ENCODE measurements at places on chromosomes 5 and 9. TPM values are rescaled to one million over a fixed set of nuclear protein-coding genes. Genes with fewer than 3 reads are reported as not detected.
A peak's percentile ranks its signal among the peaks of the same experiment; 100 is the strongest.

C5orf58 gene
- total RNA-seq, result 3.0 TPM

DNAJC25 gene
- total RNA-seq, result 6.8 TPM

BAAT gene
- total RNA-seq, result 0.17 TPM

C9orf43 gene
- 0.28 TPM for total RNA-seq

AGXT2 gene
- total RNA-seq, result not detected

PTPRD gene
- 69.6 TPM for total RNA-seq

SLC46A2 gene
- total RNA-seq, result 0.07 TPM

PPP3R2 gene
- not detected for total RNA-seq

SLC36A2 gene
- not detected for total RNA-seq

DNA sequence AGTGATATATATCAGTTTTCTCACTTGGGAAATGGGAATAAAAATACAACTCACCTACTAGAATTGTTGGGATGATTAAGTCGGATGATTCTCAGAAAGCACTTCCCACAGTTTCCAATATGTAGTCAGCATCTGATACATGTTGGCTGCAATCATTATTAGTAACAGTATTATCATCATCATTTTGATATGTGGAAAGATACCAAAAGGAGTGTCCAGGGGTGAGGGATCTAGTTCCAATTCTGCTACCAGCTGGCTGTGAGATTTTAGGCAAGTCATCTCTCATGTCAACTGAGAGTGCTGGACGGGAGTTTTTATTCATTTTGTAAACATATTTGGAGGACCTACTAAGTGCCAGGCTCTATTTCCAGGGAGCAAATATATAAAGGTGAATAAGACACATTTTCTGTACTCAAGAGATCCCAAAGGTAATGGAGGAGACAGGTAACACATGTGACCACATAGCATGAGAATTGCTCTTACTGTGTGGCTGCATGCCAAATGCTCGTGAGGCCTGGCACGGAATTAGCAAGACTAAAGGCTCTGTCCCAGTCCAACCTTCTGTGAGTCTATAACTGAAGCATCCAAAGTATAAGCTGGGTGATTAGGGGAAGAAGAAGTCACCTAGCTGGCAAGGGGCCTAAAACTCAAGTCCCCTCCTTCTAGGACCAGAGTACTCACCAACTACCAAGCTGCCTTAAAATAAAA is 83.0 kb downstream of the GRIA1 start:
- DNase-seq, result no peak
- H3K27ac ChIP-seq, result no peak overlapping the region
- H3K36me3 ChIP-seq, result no peaks in the 10 kb centered on the region
- H3K4me3 ChIP-seq, result no peak overlapping the region

GRCh38 chr9:110336363-110336762 is 1.3 kb downstream of the TXNDC8 start:
- H3K4me3 ChIP-seq, result no peak overlapping the region
- no peaks in the 10 kb centered on the region for H3K4me1 ChIP-seq
- no peak overlapping the region for H3K27ac ChIP-seq
- H3K36me3 ChIP-seq, result no peaks in the 10 kb centered on the region

DNA sequence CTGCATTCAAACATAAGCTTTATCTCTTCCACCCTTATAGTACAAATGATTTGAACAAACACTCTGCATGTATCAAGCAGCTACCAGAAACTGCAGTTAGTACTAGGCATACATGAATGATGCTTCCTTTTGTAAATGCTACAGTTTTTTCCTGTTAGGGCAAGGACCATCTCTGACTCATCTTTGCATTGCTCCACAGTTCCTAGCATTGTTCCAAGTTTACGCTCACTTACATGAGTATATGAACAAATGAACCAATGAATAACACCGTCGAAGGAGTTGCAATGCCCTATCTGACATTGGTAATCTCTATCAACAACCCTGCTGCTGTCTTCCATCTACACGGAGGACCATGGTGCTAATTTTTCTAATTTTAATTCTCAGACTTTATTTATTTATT is 2.1 kb upstream of the ALDH7A1 start:
- H3K27ac ChIP-seq, result no peak overlapping the region
- no peaks in the 10 kb centered on the region for H3K27me3 ChIP-seq
- DNase-seq, result no peak
- H3K4me1 ChIP-seq, result peaks cover 45% of the 10 kb centered on the region
- no peak overlapping the region for H3K4me3 ChIP-seq

DNA sequence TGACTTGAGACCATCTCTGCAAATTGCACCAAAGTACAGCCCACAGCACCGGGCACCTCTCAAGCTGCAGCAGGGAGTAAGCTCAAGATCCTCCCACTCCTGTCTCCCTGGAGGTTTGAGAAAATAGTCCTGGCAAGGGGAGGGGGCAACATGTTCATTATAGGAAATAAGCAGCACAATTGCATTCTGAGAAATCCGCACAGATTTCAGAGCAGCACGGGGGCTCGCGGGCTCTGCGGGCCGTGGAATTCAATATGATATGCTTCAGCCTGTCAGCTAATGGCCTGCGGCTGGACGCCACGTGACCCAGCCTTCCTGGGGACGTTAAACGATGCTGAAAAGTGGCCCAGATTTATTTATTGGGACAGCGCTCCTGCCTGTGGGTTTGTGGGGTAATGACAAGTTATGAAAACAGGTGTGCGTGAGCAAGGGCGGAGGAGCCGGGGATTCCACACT is 156.4 kb downstream of the DAB2IP start:
- peaks cover 11% of the 10 kb centered on the region for H3K36me3 ChIP-seq
- peaks cover 3% of the 10 kb centered on the region for H3K27me3 ChIP-seq
- no peak overlapping the region for H3K27ac ChIP-seq
- H3K4me3 ChIP-seq, result no peak overlapping the region
- H3K4me1 ChIP-seq, result peaks cover 10% of the 10 kb centered on the region
- DNase-seq, result no peak

GRCh38 chr5:155912291-155912690 is 414.7 kb upstream of the SGCD start:
- H3K27ac ChIP-seq, result no peak overlapping the region
- no peaks in the 10 kb centered on the region for H3K36me3 ChIP-seq
- DNase-seq, result no peak

GRCh38 chr9:304519-305185 is 90.0 kb downstream of the DOCK8 start:
- H3K36me3 ChIP-seq, result no peaks in the 10 kb centered on the region
- DNase-seq, result peak; percentile 13
- no peaks in the 10 kb centered on the region for H3K27me3 ChIP-seq

- H3K36me3 ChIP-seq, result peaks cover 2% of the 10 kb centered on the region
- H3K27ac ChIP-seq, result no peak overlapping the region
- DNase-seq, result no peak
- no peak overlapping the region for H3K4me3 ChIP-seq
- H3K27me3 ChIP-seq, result no peaks in the 10 kb centered on the region
Observed at GRCh38 chr5:131758520-131758900, 38.3 kb downstream of the FNIP1 start.

DNA sequence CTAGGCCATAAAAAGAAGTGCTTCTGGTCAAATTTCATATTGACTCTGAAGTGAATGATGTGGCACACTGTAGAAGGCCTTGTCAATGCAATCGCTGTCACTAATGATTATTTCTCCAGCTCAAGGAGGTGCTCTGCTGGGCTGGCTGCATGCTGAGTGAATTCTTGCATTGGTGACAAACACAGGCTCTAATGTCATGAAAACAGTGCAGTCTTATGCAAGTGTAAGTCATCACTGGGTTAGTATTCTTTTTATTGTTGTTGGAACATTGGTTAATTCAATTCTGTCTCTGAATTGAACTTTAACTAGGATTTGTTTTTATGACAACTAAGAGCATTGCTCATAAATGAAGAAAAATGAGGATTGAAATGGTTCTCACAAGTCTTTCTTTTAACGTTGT is 57.3 kb upstream of the CD180 start:
- H3K27me3 ChIP-seq, result no peaks in the 10 kb centered on the region
- H3K36me3 ChIP-seq, result no peaks in the 10 kb centered on the region
- DNase-seq, result no peak
- no peak overlapping the region for H3K4me3 ChIP-seq
- H3K27ac ChIP-seq, result no peak overlapping the region
- 0 out of 2 replicates have a peak, but pooled peaks cover 2% of the 10 kb centered on the region for H3K4me1 ChIP-seq

DNA sequence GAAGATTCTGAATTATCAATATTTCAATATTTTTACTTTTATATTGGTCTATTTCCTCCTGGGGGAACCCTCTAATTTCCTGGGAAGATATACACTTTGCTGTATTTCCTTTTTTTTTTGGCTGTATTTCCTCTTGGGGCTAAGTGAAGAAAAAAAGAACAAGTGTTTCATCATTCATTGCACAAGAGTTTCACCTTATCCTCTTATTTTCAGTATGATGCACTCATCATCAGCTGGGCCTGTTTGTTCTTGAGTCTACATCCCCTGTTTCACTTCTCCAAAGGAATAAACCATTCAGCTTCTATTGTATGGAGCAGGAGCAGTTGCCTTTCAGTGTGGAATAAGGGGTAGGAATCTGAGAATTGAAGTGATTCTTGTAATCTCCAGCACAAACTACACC is 210.8 kb downstream of the FAM170A start:
- no peak for DNase-seq
- H3K27me3 ChIP-seq, result no peaks in the 10 kb centered on the region
- no peaks in the 10 kb centered on the region for H3K36me3 ChIP-seq
- no peak overlapping the region for H3K27ac ChIP-seq
- H3K4me3 ChIP-seq, result no peak overlapping the region

- no peak overlapping the region for H3K27ac ChIP-seq
- H3K36me3 ChIP-seq, result no peaks in the 10 kb centered on the region
- H3K4me3 ChIP-seq, result no peak overlapping the region
- no peak for DNase-seq
- peaks cover 100% of the 10 kb centered on the region for H3K27me3 ChIP-seq
Observed at GRCh38 chr5:127930311-127930710, 153.3 kb upstream of the SLC12A2 start.

- no peak for DNase-seq
- peaks cover 31% of the 10 kb centered on the region for H3K36me3 ChIP-seq
- H3K4me3 ChIP-seq, result no peak overlapping the region
- no peak overlapping the region for H3K27ac ChIP-seq
- no peaks in the 10 kb centered on the region for H3K4me1 ChIP-seq
Observed at GRCh38 chr9:87710443-87710842, 15.5 kb upstream of the CTSL start.

DNA sequence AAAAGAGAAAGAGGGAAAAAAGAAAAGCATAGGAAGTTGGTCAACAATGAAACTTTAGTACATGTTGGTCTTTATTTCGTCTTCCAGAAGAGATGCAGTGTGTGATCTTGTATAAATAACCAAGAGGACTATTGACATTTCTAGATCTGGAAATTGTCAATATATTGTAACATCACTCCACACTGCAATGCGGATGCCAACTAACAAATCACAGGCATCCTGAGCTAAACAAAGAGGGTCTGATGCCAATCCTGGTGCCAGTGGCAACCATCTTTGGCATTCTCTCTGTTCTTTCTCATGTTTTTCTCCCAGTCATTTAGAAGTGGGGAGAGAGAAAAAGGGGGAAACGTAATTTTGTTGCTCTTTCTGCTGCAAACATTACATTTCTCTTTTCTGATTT is 9.7 kb downstream of the NFIB start:
- H3K27ac ChIP-seq, result no peak overlapping the region
- no peaks in the 10 kb centered on the region for H3K27me3 ChIP-seq
- DNase-seq, result no peak
- peaks cover 12% of the 10 kb centered on the region for H3K36me3 ChIP-seq
- no peak overlapping the region for H3K4me3 ChIP-seq

GRCh38 chr5:30765227-30765626 is 428.3 kb upstream of the CDH6 start:
- H3K4me3 ChIP-seq, result no peak overlapping the region
- DNase-seq, result no peak
- peaks cover 6% of the 10 kb centered on the region for H3K4me1 ChIP-seq
- H3K36me3 ChIP-seq, result no peaks in the 10 kb centered on the region
- no peaks in the 10 kb centered on the region for H3K27me3 ChIP-seq
- H3K27ac ChIP-seq, result no peak overlapping the region

DNA sequence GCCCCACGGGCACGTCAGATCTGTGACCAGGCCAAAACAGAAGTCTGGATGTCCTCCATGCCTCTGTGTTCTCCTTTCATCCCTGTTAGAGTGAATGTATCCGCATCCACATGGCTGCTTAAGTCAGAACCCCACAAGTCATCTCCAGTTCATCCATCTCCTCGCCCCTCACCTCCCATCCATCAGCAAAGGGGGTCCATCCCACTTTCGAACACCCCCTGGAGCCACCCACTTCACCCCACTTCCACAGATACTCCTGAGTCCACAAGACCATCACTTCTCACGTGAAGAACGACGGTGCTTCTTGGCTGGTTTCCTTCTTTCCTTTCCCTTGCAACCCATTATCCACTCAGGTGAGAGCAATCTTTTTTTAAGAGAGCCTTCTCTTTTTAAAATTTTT is 3.5 kb upstream of the SPOCK1 start:
- DNase-seq, result no peak
- H3K4me1 ChIP-seq, result 0 out of 2 replicates have a peak, but pooled peaks cover 2% of the 10 kb centered on the region
- H3K36me3 ChIP-seq, result no peaks in the 10 kb centered on the region
- no peak overlapping the region for H3K4me3 ChIP-seq

DNA sequence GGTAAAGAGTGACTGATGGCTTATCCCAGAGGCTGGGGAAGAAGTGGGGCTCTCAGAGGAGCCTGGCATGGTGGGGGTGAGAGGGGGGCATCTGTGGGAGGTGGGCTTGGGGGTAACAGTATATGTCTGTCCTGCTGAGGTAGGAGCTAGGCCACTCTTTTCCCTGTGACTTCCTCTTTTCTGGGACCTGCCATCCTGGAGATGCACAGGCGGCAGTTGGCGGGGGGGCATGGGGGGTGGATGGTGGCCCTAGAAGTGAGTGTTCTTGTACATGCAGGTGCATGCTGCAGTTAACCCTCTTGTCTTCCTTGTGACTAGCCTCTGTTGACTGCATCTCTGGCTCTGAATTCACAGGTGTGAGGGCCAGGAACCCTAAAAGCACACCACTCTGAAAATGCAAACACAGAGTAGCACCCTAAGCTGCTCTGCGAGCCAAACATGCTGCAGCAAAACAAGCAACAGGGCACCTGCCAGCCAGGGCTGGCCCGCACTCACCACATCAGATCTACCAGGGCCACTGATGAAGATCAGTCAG is 123.8 kb upstream of the SHB start:
- H3K4me1 ChIP-seq, result peaks cover 10% of the 10 kb centered on the region
- no peak for DNase-seq
- H3K27ac ChIP-seq, result no peak overlapping the region
- no peak overlapping the region for H3K4me3 ChIP-seq

All from WTC11 (cell line).